ENCODE measurements at places on chromosomes 3 and 15.

DNA sequence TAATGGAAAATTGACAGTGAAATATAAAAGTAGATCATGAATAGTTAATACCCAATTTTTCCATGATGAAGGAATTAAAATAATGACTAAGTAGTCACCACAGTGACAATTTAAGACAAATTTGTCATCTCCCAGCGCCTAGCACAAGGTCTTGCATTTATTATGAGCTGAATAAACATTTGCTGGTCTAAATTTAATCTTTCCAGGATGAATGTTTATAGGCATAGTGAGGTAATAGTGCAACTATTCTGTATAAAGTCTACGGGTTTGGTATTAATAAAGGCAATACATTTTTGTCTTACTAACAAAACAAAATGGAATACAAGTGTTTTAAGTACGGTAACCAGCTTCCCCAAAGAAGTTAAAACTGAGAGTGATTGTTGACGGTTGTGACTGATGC lies 209.3 kb downstream of the CD47 start:
- DNase-seq, result no peak

DNA sequence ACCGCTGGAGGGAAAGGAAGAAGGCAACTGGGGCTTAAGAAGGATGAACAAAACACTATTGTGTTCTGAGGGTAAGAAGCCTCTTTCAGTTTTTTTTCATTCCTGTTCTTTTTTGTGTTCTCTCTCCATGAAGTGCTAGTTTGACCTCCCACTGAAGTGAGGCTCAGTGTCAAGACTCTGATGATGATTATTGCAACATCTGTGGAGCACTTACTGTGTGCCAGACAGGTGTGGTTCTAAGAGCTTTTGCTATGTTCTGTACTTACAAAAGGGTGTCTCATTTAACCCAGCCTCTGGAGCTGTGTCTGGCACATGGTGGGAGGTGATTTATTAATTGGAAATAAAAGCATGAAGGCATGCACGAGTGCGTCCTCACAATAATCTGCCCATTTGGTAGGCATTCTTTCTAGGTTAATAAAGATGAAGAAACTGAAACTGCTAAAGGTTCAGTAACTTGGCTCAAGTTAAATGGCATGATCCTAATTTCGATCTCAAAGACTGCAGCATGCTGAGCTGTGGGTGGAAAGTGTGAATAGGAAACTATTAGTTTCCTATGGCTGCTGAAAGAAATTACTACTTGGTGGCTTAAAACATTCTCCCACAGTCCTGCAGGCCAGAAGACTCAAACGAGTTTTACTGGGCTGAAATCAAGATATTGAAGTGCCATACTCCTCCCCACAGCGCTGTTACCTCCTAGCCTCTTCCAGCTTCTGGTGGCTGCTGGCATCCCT lies 38.5 kb upstream of the VEPH1 start:
- DNase-seq, result no peak

DNA sequence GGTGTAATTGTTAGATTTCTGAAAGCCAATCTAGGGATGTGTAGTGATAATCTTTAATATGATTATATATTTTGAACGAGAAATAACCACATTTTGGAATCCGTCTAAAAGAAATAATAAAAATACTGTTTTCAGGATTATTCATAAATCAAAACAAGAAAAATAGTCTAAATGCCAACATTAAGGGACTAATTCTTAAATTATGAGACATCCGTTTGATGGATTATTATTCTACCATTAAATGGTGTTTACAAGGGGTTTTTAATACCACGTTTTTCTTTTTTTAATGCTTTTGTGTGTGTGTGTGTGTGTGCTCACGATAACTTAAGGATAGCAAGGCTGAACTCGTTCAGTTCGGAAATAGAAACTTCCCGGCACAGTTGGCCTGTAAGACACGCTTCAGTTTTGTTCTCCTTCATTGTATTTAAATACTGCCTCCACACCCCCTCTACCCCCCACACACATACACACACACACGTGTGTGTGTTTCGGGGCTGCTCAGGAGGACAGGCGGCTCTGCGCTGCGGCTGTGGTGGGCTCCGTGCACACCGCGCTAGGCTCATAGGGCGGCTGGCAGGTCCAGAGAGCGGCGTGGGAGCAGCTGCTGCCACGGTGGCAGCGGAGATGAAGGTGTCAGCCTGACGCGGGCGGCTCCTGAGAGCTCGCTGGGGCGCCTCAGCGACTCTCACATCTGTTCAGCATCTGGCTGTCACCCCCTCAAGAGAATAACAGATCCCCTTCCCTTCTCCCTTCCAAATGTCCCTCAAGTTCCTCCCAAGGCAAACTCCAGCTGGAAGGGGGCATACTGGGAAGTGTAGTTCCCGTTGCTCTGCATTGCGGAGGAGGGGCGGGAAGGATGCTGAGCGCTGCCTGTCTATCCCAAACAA lies 23.0 kb upstream of the ANP32A start:
- DNase-seq, result peak; percentile 69

DNA sequence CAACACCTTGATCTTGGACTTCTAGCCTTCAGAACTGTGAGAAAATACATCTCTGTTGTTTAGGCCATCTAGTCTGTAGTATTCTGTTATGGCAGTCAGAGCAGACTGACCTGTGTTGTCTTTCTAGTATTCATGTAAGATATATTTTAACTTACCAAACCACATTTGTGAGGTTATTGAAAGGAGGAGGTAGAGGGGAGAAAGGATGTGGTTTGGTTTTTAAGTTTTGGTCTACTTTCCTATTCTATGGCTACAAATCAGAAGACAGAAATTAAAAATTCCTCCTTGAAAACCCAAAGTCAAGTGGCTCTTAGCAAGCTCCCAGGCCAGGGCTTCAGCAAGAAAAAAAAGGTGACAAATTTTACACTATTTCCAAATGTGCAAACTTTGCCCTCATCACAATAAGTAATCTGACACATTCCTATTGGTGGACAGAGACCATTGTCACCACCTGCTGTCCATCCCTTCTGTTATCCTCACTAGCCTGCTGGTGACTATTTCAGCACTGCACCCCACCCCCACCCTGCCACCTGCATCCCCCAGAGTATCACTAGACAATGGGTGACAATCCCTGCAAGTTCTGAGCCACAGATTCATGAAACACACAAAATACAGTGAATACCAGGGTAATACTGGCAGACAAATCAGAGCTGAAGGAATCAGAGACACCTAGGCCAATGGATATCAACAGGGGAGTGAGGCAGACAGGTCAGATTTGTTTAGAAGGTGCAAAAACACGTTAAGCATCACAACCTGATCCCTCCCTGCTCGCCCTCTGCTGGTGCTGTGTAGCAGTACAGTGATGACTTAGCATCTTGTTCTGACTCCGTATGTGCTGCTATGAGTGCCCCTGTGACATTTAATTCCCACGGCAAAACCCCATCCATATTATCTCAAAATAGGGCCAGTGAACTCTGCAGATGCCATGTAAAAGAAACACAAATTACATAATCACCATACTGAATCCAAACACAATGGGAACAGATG lies 79.0 kb upstream of the DCLK3 start:
- no peak for DNase-seq

DNA sequence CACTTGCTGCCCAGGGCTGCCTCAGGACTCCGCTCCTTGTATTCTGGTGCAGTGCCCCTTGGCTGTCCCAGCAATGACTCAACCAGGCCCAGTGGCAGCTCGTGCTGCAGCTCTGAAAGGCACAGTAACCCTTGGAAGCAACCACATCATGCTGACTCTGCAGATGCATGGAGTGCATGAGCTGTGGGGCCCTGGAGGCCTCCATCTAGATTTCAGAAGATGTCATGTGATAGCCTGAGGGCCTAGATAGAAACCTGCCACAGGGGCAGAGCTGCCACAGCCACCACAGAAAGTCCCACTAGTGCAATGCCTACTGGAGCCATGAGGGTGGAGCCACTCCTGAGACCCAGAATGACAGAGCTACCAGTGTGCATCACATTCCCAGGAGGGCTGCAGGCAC lies 117.1 kb upstream of the SMAD3 start:
- DNase-seq, result no peak

- no peak for DNase-seq
Observed at GRCh38 chr3:7241584-7242302, 380.8 kb downstream of the GRM7 start.

DNA sequence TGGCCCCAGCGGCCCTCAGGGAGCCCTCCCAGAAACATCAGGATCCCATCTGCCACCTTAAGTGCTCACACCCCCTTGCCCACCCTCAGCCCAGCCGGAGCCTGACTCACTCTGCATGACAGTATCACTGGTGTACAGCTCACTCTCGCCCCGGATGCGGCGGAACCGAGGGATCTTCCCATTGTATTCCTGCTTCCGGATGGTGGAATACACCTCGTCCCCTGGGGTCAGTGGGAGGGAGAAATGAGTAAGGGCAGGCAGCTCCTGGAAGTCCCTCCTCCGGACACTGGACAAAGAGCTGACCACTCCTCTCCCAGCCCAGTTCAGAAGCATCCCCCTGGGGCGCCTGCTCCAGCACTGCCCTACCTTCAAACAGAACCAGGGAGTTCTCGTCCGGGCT lies 16.5 kb downstream of the SEMA7A start:
- no peak for DNase-seq

DNA sequence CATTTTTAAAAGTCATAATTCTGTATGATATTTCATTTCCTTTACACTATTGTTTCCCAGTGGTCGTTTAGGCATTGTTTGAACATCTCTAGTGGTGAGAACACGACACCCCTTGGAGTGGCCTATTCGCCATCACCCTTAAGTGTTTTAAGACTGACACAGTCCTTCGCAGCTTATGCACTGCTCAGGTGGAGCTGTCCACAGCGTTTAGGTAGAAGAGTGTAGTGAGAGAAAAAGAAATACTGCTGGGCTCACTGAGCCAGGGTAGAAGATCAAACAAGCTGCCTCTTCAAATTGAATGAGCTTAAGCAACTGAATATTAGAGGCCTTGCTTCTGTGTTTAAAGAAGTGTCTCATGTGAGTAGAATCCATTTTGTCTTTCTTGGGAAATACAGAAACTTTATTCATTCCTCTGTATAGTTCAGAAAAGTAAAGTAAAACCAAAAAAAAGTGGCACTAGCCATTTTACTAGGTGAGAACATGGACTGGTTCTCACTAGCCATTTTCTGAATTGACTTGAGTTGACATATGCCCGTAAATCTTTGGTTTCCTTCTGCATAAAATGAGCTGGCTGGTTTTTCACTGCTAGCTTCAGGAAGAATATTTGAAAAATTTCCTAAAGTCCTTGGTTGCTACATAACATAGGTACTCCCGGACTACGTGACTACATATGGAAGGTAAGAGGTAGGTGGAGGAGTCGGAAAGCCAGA lies 155.9 kb downstream of the P3H2 start:
- no peak for DNase-seq

DNA sequence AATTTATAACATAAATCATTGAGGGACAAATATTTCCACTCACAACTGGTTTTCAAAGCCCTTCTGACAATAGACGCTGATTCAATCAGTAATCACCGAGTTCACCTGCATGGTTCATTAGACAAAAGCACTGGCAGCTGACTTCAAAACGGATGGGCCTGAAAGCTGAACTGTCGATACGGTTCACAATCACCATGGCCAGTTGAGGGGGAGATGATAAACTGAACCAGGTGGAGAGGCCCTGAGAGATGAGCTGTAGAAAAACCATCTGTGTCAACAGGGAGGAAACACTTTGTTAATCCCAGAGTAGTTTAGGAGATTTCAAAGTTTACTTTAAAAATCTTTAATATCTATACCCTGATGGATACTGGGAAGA lies 75.0 kb downstream of the PEX5L start:
- DNase-seq, result no peak

DNA sequence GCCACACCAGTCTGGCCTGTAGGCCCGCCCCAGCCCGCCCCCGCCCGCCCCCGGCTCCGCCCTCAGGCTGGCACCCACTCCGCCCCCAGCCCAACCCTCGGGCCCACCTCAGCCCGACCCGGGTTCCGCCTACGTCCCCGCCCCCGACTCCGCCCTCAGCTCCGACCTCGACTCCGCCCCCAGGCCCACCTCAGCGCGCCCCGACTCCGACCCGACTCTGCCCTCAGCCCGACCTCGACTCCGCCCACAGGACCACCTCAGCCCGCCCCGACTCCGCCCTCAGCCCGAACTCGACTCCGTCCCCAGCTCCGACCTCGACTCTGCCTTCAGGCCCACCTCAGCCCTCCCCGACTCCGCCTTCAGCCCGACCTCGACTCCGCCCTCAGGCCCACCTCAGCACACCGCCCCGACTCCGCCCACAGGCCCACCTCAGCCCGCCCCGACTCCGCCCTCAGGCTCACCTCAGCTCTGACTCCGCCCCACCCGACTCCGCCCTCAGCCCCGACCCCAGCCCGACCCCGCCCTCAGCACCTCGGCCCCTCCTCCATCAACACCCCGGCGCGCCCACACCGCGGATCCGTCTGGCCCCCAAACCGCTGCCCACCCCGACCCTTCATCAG lies at the start of gene RAB43:
RAB43 (minus strand) TSS at position 13 of the 620 bp plus-strand sequence. CDS start 315 bp downstream, outside the sequence.
- peak; percentile 99 for DNase-seq

- DNase-seq, result no peak
Observed at GRCh38 chr3:156665291-156665690, 9.1 kb upstream of the TIPARP start.

DNA sequence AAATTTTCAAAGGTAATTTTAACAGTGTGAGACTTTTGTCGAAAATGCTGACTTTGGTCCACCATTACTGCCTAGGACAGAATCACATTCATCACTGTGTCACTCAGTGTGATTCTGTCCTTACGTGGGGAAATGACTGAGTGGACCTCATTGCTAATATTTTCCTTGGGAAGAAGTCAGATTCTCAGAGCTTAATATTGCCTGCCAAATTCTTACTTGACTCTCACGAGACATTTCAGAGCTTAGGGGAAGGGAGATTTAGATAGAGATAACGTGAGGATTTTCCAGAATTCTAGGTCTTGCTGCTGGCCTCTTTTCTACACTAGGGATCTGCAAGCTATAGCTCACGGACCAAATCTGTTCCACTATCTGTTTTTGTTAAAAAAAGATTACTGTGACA lies 270.4 kb downstream of the SUCLG2 start:
- no peak for DNase-seq

GRCh38 chr15:49890689-49891088 lies 228.3 kb downstream of the ATP8B4 start:
- no peak for DNase-seq

DNA sequence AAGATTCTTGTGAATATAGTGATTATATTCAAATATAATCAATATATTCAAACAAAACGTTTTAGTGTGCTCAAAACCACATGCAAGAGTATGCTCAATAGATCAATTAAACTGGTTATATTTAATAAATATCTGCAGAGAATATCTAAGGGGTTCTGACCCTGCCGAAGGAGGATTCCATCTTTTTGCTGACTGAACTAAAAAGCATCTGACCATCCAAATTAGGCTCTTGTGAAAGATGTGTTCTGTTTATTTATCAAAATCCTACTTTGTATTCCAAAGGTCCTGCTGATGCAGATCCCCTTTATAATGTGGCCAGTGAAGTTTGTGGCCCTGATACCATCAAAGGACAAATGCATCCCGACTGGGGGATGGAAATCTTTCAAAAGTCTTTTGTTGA lies 41.8 kb upstream of the ARPIN start:
- DNase-seq, result no peak

- DNase-seq, result no peak
Observed at GRCh38 chr3:44870375-44871061, 3.9 kb upstream of the TGM4 start.

GRCh38 chr15:94352636-94353487 lies 121.5 kb downstream of the MCTP2 start:
- DNase-seq, result no peak

- DNase-seq, result no peak
Observed at GRCh38 chr3:89740080-89740880, 632.9 kb downstream of the EPHA3 start.

GRCh38 chr15:85606738-85607137 lies 188.0 kb downstream of the KLHL25 start:
- DNase-seq, result no peak

- DNase-seq, result no peak
Observed at GRCh38 chr15:36966708-36967107, 133.6 kb downstream of the MEIS2 start.

GRCh38 chr15:73258271-73259108 lies 110.3 kb downstream of the HCN4 start:
- no peak for DNase-seq
